Activated CD4-positive, alpha-beta T cell treated with anti-CD3 and anti-CD28 coated beads, Interleukin-10, Interleukin-2, amounts not matched to agents 100 ng/mL and 50 ng/mL, durations not matched to agents 16 hours and 8 hours (primary cell): ENCODE measurements at places on chromosomes 2 and 18.

DNA sequence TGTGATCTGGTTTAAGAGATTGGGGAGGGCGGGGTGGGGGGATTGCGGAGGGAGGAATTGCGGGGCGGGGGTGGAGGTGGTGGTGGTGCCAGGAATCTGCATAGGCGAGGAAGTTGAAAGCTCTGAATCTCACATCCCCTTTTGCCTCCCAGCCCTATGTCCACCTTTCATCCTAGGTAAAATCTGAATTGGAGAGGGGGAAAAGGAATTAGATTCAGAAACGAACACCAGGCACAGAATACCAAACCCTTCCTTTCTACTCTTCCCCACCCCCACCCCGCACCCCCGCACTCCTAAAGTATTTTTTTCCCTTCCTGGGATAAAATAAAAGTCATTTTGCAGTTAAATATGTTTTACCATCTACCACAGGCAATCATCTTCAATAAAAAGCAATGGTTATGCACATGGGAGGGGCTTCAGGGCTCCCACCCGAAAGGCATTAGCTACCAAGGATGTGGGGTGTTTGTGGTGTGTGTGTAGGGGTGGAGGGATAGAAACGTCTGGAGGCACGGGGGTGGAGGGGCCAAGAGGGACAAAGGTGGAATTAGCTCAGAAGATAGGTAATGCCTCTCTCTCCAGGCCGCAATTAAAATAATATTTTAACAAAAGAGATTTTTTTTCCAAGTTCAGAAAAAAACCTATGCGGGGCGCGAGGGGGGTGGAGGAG, 1.8 kb downstream of the IGFBP5 start:
- DNase-seq, result no peak

DNA sequence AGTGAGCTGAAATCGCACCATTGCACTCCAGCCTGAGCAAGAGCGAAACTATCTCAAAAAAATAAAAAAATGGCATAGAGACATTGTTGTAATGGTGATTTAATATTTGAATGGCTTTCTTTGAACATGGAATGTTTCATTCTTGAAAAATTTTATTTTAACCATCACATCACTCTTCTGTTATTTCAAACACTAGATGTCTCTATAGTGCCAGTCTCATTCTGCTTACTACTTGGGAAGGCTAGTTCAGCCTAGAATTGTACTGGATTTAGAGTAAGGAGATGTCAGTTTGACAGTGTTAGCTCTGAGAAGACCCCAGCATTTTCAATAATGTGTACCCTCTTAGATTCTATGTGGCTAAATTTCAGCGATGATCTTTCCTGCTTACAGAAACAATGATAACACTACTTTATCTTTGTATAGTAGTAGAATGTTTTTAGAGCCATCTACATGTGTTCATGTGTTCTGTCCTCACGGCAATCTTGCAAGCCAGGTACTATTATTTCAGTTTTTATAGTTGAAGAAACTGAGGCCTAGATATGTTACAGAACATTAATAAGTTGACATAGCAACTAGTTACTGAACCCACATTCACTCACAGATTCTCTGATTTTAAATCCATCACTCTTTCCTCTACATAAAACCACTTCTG, 142.9 kb upstream of the ZSWIM2 start:
- no peak for DNase-seq

DNA sequence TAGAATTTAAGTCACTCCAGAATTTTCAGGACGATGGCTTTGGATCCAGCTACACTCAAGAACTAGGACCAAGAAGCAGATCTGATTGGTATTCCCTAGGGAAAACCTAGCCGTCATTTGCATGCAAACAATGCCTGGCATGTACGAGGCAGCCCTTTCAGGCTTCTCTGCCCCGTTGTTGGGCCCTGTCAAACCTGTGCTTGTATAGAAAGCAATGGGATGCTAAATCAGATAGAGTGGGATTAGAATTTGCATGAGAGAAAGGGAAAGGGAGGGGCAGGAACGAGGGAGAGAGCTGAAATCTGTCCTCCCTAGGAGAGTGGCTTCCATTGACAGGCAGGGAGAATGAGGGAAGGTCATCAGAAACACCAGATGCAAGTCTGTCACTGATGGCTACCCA, 28.6 kb downstream of the ARID5A start:
- DNase-seq, result no peak

DNA sequence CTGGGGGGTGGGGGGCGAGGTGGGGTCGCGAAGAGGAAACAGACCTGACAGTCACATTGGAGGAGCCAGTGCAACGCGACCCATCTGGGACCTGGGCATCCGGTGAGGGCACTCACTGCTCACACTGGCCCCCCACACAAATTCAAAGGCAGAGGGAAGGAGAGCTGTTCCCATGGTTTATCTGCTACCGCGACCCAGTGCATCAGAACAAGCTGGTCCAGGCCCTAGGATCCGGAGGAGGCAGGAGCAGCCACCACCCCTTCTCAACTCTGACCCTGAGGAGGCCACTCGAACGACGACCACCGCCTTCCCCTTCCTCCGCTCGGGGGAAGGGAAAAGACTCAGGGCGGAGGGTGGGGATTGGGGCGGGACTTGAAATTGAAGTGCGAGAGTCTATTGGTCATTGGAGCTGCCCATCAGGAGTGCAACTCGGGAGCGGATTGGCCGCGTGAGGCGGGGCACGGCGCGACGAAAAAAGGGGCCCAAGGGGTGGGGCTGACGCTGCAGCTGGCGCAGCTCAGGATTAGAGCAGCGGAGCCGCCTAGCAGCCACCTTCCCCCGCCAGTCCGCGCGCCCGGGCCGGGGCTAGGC, at the start of gene CDK5R2:
TSS of gene CDK5R2 (plus strand) at position 526 of the 591 bp plus-strand sequence. CDS start 155 bp downstream, outside the sequence.
- peak; percentile 90 for DNase-seq

- DNase-seq, result no peak
Measured at GRCh38 chr2:170842785-170843184, 26.1 kb downstream of the GAD1 start.

DNA sequence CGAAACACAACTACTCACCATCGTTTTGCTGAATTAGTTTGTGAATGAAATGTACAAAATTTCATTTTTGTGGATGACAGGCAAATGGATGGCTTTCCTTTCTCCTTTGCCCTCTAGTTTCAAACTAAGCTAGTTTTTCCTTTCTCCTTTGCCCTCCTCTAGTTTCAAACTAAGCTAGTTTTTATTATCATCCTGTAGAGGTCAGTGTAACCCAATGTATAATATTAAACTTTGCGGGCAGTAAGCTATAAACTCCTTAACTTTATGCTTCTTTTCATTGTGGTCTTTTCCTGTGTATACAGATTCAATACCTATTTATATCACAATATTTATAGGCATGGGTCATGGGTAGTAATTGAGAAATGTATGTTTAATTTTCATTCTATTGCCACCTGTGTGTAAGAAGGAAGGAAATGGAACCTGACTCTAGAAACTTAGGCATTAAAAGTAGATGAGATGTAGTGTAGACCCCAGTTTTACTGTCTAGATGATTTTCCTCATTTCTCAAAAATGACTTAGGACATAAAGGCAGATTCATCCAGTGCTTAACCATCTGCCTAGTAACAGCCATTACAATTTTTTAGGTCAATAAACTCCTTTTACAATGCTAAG, 58.1 kb downstream of the MAP3K19 start:
- peak; percentile 30 for DNase-seq

- DNase-seq, result no peak
Measured at GRCh38 chr2:176817061-176817565, 395.5 kb upstream of the HNRNPA3 start.

DNA sequence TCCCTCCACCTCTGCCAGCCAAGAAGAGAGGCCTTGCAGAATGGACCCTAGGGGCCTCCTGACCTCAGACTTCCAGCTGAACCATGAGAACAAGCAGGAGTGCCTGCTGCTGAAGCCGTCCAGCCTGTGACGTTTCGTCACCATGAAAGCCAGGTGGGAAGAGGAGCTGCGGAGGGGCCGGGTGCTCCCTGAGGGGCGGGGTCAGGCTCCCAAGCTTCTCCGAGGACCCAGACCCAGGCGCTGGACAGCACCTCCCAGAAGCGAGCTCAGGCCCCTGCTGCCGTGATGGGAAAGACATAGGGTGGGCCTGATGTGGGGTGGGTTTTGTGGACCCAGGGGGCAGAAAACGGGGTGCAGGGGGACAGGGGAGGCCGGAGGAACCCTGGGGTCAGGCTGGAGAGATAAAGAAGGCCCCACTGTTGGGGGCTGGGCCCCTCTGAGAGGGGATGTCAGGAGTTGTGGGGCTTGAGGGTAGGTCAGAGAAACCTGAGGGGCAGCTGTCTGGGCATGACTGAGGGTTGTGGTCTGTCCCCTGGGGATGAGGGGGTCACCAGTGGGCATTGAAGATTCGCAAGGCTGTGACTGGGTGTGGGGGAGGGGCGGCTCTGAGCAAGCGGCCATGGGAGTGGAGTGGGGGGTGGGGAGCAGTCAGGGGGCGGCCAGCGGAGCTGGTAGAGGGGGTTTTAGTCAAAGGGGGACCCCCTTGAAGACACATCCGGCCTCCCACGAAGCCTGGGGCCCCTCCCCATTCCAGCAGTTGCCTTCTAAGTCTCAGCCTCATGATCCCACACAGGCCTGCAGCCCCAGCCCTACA, 73.4 kb upstream of the ODC1 start:
- no peak for DNase-seq

- DNase-seq, result no peak
Measured at GRCh38 chr2:228646061-228646460, 464.6 kb upstream of the SPHKAP start.

- no peak for DNase-seq
Measured at GRCh38 chr2:48066000-48066399, 159.7 kb upstream of the FBXO11 start.

DNA sequence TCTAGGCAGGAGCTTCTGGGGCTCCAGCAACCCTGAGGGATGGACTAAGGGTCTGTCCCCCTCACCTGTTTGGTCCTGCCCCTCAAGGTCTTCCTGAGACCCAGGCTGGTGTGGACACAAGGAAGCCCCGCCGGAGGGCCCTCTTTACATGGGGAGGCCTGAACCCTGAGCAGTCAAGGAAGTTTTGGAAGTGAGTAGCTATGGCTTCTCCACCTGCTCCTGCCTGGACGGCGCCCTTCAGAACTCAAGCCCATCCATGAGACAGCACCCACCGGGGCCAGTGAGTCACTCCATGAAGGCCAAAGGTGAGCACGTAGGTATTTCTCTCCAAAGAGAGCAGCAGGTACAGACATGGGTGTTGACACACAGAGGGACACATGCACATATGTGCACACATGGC, 98.2 kb upstream of the CTDP1 start:
- no peak for DNase-seq

GRCh38 chr2:145841973-145842372, 1322.1 kb upstream of the ZEB2 start:
- no peak for DNase-seq

GRCh38 chr2:189952536-189953109, 109.9 kb downstream of the MSTN start:
- no peak for DNase-seq

DNA sequence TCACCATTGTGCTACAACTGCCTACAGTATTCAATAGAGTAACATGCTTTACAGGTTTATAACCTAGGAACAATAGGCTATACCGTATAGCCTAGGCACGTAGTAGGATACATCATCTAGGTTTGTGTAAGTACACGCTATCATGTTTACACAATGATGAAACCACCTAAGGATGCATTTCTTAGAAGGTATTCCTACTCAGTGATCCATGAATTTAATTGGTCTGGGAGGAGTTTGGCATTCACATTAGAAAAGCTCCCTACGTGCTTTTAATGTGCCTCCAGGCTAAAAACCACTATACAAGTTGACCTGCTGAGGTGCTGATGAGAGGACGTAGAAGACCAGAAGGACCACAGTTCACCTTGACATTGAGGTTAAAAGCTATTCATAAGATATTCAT, 154.5 kb upstream of the LRRTM1 start:
- DNase-seq, result no peak

GRCh38 chr2:44342854-44343253, 18.4 kb downstream of the PREPL start:
- no peak for DNase-seq

DNA sequence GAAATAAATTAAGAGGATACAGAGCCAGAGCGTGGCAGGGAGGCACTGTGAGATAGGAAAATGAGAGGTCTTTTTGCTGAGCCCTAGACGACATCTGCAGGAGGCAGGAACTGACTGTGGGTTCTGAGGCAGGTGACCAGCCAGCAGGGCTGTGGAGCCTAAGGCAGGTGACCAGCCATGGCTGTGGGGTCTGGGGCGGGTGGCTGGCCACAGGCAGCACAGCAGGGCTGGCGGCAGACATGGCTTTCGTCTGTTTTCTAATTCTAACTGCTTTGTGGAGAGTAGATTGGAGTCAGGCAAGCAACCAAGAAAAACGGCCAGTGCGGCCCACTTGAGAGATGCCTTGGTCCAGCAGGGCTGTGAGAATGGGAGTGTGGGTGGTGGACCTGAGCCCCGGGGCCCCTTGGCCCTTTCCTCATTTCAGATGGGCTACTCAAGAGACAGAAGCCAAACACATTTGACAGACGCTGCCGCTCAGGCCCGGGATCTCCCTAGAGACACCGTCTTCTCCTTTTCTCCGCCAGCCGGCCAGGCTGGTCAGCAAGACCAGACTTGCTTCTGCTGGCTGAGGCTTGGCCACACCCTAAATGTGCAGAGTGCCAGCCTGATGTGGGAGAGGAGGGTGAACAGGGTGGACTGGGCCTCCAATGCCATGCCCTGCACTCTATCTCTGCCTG, 19.7 kb upstream of the GNAL start:
- no peak for DNase-seq

DNA sequence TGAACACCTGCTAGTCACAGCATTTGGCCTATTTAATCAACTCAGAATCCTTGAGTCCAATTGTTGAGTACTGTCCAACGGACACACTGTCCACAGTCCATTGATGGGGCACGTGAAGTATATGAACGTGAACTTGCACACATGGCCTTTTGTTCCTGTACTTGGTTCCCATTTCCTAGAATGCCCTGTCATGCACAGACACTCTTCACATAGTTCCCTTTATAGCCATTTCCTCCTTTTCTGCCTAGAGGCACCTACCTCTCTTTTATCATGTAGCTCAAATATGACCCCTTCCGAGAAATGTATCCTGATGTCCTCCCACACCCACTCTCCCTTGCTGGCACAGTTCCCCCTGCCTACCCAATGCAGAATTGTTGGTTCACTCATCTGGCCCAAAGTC, 8.7 kb upstream of the CRYGA start:
- no peak for DNase-seq

DNA sequence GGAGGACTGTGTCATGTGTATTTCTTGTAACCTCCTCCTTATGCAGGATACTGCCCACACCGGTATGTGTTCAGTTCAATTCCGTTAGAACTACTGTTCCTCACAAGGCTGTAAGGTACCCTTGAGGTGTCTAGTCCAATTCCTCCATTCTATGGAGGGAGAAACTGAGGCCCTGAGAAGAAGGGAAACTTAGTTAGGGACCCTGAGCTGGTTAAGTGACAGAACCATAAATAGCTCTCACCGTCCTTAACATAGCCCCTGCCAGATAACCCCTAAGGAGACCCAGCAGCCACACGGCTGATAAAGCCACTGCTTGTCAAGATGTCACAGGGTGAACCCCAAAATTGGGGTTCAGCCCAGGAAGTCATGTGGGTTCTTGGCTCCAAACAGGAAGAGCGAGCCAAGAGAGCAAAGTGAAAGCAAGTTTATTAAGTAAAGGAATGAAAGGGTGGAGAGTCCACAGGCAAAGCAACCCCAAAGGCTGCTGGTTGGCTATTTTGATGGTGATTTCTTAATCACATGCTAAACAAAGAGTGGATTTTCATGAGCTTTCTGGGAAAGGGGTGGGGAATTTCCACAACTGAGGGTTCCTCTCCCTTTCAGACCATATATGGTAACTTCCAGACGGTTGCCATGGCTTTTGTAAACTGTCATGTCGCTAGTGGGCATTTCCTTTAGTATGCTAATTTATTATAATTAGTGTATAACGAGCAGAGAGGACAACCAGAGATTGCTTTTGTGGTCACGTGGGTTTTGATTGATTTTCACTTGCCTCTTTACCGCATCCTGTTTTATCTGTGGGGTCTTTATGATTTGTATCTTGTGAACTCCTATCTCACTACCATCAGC, 83.4 kb upstream of the RTN4 start:
- DNase-seq, result peak; percentile 70

- peak; percentile 51 for DNase-seq
Measured at GRCh38 chr2:101446869-101447268, 28.0 kb downstream of the RFX8 start.
